Cerebellar nuclear complex (tissue), 1 donor: ENCODE measurements at places on chromosomes 11 and 22.

DNA sequence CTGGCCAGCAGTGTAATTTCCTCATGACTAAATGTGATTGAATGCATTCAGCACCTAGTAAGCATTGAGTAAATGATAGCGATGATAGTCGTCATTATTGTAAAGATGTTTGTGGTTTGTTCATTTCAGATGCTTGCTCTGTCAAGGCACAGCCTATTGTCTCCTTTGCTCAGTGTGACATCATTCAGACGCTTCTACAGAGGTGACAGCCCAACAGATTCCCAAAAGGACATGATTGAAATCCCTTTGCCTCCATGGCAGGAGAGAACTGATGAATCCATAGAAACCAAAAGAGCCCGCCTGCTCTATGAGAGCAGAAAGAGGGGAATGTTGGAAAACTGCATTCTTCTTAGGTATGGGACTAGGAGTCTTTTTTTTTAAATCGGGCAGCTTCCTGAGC lies 7.6 kb downstream of the SDHAF2 start:
- no peak for DNase-seq

- DNase-seq, result no peak
Measured at GRCh38 chr22:21450858-21451353, 16.3 kb upstream of the TMEM191C start.

- DNase-seq, result no peak
Measured at GRCh38 chr22:20567371-20567847, 60.0 kb downstream of the MED15 start.

DNA sequence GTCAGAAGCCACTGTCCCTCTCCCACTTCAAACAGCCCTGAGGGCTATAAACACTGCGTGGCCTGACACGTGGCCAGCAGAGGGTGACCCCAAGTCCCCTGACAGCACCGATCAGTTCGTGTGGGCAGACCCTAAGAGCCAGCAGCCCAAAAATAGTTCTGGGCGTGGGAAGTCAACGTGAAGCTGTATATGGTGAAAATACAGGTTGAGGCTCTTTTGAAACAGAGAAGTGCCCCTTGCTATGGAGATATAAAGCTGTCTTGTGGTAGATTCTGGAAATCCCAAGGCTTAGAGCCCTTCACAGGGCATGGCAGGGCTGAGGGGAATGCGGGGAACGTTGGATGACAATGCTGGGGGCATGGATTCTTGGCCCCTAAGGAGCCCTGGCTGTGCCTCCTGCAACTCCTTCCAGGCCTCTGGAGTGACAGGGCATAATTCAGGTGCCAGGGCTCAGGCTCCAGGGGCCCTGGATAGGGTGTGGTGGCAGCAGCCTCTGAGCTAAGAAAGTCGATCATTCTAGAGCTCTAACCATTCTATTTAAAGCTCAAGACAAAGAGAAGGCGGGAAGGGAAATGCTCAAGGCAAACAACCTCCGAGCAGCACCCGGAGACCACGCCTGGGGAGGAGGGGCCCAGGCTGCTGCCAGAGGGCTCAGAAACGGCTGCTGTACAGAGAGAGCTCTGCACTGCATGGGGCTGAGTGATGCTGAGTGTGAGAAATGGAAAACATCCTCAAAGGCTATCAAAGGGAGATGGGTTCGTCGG lies 60.4 kb upstream of the CD5 start:
- no peak for DNase-seq

GRCh38 chr11:119531056-119531455 lies 108.1 kb upstream of the THY1 start:
- no peak for DNase-seq

DNA sequence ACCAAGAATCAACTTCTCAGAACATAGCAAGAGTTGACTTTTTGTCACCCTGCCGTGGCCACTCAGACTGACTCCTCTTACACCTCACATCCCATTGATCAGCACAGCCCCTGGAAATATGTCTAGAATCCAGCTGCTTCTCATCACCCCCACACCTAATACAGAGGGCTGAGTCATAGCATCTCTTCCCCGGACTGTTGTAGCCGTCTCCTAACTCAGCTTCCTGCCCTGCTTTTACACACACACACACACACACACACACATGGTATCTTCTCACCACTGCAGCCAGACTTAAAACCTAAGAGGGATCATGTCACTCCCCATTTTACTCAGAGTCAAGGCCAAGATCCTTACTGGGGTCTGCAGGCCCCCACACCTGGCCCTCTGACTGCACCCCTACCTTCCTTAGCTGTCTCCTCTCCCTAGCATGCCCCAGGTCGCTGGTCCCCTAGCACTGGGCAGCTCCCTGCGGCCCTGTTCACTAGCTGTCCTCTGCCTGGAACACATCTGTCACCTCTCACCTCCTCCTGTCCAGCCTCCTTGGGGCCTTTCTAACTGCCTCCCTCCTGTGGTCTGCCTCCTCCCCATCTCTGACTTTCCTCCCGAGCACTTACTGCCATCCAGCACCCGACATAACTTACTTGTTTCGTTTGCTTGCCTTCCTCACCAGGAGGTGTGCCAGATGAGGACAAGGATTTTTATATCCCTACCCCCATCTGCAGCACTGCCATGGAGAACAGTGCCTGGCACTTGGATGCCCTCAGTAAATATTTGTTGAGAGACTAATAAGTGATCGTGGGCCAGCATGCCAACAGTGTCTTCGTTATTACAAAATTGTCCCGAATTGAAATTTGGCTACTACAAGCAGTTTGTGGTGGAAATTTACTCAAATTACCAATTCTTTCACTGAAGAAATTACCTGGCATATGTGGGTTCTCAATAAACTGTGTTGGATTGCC lies 61.9 kb downstream of the BMAL1 start:
- no peak for DNase-seq

GRCh38 chr11:126080161-126080941 lies 17.7 kb upstream of the CDON start:
- no peak for DNase-seq

GRCh38 chr11:86228269-86229038 lies 16.1 kb upstream of the EED start:
- DNase-seq, result no peak
